ENCODE measurements at places on chromosomes 13 and 19. TPM values are rescaled to one million over a fixed set of nuclear protein-coding genes. Genes with fewer than 3 reads are reported as not detected.

DNA sequence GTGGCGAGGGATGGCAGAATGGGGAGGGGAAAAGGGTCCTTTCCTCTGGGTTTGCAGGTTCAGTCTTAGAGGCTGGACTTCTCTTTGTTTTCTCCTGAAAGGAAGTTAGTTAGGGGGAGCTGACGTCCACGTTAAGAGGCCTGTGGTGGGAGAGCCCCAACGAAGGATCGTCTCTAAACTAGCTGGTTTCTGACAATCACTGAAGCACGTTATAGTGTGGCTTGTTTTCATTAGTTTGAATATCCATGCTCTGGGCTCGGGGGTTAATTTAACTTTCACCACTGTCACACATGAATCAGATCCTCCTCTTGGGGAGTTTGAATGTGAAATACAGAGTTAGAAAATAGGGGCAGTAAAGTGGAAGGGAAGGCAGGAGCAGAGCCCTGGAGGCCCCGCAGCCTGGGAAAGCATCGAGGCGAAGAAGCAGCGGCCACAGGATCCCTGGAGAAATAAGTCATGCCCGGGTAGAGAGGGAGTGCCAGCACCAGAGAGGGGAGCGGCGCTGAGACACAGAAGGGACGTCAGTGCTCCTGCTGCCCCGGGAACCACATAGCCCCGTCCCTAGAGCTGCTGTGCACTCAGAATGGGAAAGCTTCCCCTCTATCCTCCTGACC, 31.1 kb upstream of the AMER2 start:
- no peak for DNase-seq

- DNase-seq, result no peak
These were observed 4.4 kb upstream of the CHAMP1 start for GRCh38 chr13:114309806-114310410.

GRCh38 chr19:15332311-15332996, at the start of gene BRD4:
TSS of gene BRD4 (minus strand) at chr19:15332539. CDS start at chr19:15273099, 59,440 bp downstream.
- DNase-seq, result no peak

MAP1S gene
- total RNA-seq, result 43.1 TPM

TPTE2 gene
- 0.29 TPM for total RNA-seq

ZNF443 gene
- total RNA-seq, result 3.4 TPM

TNFSF13B gene
- 0.62 TPM for total RNA-seq

Measured in kidney epithelial cell (primary cell).